ENCODE measurements at places on chromosomes 12 and 14.

GRCh38 chr14:106209755-106210154 is 683.4 kb downstream of the TMEM121 start:
- no peak for DNase-seq

- no peak for DNase-seq
Observed at GRCh38 chr12:109382031-109382430, 34.3 kb downstream of the MYO1H start.

DNA sequence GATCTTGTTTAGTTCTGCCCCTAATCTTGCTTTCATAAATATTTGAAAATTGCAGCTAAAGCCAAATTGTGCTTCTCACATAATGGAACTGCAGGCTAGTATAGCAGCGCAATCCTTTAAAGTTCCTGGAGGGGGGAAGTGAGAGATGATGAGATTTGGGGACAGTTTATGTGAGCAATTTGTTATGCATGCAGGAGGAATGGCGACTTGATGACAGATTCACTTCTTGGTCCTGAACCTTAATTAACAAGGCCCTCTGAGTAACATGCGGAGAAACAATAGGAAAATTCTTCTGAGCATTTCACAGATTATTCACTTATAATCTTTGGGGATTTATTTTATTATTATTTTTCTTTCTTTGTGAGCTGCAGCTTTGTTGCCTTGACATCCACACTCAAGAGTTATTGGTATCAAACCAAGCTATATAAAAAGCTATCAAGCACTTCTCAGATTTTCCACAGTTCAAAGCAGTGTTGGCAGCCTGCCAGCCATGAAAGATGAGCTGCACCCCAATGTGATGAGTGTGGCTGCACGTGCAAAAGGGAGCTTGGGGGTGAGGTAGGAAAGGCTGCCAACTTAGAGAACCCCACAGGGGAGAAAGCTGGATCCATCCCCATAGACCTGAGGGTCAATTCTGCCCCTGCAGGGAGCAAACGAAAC is 1662.2 kb upstream of the FLRT2 start:
- DNase-seq, result no peak

- no peak for DNase-seq
Observed at GRCh38 chr14:33553706-33554278, 397.1 kb downstream of the EGLN3 start.

GRCh38 chr12:6850796-6851152 is 312 bp downstream of the CDCA3 start:
- no peak for DNase-seq

GRCh38 chr14:99181241-99181640 is 90.8 kb downstream of the BCL11B start:
- no peak for DNase-seq

GRCh38 chr12:3489057-3489456 is 1.9 kb upstream of the PRMT8 start:
- DNase-seq, result no peak

DNA sequence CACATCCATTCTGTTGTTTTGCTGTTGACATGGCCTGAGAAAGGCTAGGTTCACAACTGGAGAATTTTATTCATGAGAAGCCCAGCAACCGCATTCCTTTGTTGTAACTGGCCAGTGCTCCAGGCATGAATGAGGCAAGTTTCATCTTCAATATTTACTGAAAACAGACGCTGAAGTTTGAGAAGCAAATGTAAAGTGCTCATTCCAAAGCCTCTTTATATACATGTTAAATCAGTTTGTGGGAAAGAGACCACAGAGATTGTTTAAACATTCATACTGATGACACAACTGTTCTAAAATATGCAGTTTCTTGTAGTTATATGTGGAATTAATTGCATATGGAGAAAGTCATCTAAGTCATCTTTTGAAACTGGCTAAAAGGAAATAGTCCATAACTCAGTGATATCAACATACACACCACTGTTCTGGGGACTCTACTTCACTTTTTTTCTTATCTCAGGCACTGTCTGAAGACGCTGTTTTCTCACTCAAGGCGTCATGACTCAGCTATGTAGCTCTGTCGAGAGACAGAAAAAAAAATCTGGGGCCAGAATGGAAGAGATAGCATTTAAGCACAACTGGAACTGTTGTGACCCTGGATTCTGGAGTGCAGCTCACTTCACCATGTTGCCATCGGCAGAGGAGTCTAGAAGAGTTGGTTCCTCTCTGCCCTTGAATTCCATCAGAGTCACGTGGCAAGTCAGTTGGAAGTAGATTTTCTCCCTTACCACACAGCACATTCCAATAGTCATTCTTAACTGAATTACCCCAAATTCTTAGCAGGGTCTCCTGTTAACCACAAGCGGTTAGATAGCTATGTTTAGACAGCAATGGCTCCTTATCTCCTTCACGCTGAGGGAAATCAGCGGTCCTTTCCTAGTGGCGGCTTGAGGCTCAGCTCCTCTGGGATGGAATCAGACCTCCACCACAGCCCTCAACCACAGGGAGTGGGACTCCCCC is 258.4 kb upstream of the HMGA2 start:
- no peak for DNase-seq

DNA sequence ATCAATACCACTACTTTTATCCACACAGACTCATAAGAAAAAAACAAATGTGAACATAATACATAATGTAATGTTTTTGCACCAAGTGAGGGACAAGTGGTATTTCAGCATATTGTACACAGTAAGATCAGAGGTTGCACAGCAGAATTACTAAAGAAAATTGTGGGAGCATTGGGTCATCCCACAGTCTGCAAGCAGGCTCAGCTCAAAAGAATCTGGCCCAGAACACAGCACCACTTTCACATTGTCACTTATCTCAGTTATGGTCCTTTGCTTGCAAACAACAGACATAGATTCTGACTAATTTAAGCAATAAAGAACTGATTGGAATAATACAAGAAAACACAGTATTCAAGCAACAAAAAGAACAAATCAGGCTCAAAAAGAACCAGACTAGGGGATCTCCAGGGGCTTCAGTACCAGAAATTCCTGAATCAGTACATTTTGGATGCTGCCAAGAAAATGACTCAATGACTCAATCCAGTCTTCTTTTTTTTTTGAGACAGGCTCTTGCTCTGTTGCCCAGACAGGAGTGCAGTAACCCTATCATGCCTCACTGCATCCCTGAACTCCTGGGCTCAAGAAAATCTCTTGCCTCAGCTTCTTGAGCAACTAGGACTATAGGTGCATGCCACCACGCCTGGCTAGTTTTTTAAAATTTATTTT is 42.9 kb upstream of the EEA1 start:
- peak; percentile 27 for DNase-seq

DNA sequence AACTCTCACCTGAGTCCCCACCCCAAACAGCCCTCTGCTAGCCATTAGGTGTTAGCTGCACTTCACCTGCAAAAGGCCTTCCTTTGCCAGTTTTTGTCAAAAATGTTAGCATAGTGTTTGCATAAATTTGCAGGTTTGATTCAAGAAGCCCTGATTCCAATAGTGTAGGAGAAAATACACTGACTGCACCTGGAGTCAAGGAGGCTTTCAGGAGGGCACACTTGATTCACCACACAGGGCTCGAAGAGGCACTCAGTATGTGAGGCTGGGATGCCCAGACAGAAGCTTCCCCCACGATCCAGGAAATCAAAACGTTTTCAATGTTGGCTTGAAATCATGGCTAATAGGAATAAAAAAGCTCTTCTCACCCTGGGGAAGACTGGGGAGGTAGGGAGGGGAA is 40.5 kb upstream of the DDX11 start:
- no peak for DNase-seq

DNA sequence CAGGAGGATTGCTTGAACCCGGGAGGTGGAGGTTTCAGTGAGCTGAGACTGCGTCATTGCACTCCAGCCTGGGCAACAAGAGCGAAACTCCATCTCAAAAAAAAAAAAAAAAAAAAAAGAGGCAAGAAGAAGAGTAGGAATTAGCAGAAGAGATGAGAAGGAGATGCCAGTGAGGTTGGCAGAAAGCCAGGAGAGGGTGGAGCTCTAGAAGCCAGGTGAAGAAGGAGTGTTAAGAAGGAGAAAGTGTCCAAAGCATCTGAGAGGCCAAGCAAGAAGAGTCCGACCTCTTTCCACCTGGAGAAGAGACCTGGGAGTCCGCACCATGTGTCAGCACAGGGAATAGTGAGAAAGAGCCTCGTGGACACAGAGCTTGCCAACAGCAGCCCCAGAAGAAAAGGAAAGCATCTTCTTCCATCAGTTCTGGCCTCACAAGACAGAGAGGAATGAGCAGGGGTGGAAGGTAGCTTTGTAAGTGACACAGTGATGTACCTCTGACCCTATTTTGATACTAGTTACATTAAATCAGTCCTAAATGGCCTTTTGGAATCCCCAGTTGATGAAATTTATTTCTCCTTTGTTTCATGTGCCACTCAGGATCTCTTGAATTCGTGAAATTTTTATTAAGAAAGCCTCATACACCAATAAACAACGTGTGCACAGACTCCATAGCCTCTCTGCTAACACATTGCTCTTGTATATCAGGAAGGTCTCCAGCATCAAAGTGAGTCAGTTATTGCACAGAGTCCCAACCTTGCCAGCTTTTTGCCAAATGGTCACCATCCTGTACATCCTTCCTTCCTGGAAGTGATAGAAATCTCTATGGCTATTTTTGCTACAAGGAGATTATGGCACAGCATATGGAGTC is 70.6 kb downstream of the SAMD4A start:
- DNase-seq, result no peak

GRCh38 chr14:22405201-22405600 is 183.8 kb downstream of the DAD1 start:
- no peak for DNase-seq

DNA sequence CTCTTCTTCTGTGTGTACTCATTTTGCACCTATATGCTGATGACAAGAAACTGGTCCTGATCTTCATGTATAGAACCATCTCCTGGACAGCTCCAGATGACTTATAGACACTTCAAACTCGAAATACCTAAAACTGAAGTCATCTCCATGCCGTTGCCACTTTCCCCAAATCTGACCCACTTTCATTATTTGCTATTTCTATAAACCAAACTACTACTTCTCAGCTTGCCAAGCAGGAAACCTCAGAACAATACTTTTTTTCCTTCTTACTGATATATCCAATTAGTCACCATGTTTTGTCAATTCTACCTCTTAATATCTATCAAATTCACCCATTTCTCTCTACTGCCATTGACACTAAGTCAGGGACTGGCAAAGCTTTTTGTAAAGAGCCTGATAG is 14.8 kb downstream of the SGPP1 start:
- no peak for DNase-seq

DNA sequence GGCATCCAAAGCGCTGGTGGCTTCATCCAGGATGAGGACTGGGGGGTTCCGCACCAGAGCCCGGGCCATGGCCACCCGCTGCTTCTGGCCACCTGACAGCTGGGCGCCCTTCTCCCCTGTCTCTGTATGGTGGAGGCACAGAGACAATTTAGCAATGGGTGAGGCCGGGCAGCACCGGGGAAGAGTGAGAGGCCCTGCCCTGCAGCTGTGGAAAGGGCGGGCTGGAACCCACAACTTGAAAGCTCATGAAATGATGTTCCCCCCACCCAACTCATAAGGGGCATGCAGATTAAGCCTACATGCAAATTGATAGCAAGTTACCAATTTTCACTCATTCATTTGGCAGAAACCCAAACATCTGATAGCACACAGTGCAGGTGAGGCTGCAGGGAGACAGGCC is 34.1 kb downstream of the ABCB9 start:
- DNase-seq, result no peak

- no peak for DNase-seq
Observed at GRCh38 chr12:105480162-105480561, 149.7 kb downstream of the C12orf75 start.

DNA sequence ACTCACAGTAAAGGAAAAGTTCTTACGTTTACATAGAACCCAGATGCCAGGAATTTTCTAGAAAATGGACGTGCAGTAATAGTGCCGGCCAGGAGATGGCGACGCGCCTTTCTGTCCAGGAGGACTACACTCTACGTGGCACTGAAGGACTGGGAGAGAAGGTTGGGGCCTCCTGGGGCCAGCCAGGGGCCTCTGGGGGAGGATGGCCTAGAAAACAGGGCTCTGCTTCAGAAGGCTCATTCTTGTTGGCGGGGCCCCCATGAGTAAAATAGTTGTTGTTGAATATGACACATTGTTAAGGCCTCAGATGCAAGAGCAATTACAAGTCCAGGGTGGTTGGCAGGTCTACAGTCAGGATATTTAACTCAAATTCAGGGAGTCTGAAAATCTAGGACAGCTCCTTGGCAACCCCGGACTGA is 120.1 kb upstream of the MAX start:
- peak; percentile 57 for DNase-seq

GRCh38 chr14:65320661-65321308 is 91.7 kb upstream of the FUT8 start:
- DNase-seq, result no peak

DNA sequence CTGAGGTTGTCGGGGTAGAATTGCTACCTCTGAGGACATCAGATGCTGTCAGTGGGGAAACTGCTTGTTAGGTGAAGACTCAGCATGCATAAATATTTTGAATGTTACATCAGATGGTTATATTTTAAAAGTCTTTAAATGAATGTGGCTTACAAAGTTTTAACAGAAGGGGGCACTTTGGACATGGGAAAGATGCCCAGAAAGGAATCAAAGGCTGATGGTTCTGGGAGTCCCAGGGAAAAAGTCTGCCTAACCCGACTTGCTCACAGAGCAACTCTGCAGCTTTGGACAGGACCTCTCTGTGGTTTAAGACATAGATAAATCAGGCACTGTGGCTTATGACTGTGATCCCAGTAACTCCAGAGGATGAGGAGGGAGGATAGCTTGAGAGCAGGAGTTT is 474.9 kb downstream of the ATP23 start:
- DNase-seq, result no peak

DNA sequence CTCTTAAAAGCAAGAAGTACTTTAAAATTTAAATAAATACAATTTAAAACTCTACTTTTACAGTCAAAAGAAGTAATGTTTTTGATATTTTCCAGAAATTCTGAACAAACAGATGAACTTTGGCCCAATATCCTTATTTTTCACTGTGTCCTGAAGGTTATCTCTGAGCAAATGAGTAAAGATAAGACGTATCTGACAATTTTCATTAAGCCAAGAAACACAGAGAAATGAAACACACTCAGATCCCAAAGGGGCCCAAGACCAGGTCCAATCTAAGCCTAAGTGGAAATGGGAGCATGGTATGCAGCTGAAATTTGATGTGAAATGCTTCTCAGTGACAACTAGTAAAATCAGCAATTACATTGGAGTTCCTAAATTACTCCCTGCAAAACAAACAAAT is 105.6 kb upstream of the COCH start:
- DNase-seq, result no peak

DNA sequence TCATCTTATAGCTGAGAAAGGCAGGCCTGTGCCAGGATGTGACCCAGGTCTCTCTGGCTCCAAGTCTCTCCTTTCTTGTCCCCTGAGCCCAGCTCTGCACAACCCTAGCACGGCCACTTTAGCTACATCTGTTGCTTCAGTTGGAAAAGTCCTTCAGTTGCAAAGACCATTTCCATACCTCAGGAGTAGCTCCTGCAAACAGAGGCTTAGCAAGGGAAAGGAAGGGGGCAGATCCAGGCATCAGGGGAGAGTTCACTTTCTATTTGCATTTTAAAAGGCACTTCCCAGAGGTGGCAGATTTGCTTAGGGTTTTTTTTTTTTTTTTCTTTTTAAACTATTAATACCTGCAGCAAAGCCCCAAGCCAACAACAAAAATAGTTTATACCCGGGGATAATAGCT is 3.0 kb upstream of the PITPNM2 start:
- DNase-seq, result no peak

GRCh38 chr12:57048423-57049118 is 1.4 kb downstream of the MYO1A start:
- peak; percentile 45 for DNase-seq

- DNase-seq, result no peak
Observed at GRCh38 chr14:22493753-22494152, 95.3 kb downstream of the DAD1 start.

All from CD14-positive monocyte (primary cell).